Breast epithelium (tissue), 4 donors: ENCODE measurements at places on chromosomes 1 and 21. TPM values are rescaled to one million over a fixed set of nuclear protein-coding genes. Genes with fewer than 3 reads are reported as not detected.

- no peaks in the 10 kb centered on the region for H3K4me1 ChIP-seq
- DNase-seq: no peak
- no peaks in the 10 kb centered on the region for H3K27me3 ChIP-seq
- H3K27ac ChIP-seq: peak overlapping the region; percentile 74
- no peak overlapping the region for H3K4me3 ChIP-seq
These were observed 353.6 kb upstream of the C1orf87 start for GRCh38 chr1:60427194-60427593.

The ODR4 gene
- 25.9 TPM for total RNA-seq

DNA sequence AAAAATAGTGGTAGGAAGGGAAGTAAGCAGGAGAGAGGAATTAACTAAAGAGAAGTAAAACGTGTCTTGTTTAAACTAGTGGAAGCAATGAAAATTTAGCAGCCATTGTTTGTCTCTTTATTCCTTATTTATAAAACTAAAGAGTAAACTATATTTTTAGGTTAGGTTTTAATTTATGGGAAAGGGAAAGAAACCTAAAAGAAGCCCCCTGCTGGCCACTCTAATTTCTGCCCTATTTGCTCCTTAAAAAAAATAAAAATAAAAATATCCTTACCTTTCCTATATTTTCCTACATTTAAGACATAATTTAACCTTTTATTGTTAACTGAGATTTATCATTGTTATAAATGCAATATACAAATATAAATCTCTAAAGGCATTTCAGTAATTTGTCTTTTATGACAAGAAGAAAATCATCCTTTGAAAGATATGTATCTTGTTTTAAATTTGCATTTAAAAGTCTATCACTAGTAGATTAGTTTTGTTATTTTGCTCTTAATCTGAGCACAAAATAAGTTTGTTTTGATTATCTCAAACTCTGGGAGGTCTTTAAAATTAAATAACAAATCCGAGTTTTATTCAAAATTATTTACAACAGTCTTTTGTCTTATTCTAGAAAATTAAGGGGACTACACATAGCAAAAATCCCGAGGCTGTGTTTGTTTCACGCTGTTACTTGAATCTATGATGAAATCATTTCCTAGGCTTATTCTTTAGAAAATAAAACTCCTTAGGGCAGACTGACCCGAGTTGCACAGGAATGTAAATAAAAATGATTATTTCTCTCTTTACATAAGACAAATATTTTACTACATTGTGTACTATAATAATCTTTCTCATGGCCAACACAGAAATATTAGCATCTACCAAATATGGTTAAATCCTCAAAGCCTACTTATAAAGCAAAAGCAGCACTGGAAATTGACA is 201.7 kb downstream of the NRIP1 start:
- no peak for DNase-seq
- no peak overlapping the region for H3K4me3 ChIP-seq
- H3K4me1 ChIP-seq: no peaks in the 10 kb centered on the region
- H3K36me3 ChIP-seq: no peaks in the 10 kb centered on the region
- H3K27ac ChIP-seq: peak overlapping the region; percentile 40
- H3K27me3 ChIP-seq: no peaks in the 10 kb centered on the region

The KIF14 gene
- 0.64 TPM for total RNA-seq

GRCh38 chr1:116453906-116454305 is 80.9 kb downstream of the ATP1A1 start:
- H3K27me3 ChIP-seq: no peaks in the 10 kb centered on the region
- no peak for DNase-seq
- no peak overlapping the region for H3K4me3 ChIP-seq
- H3K27ac ChIP-seq: no peak overlapping the region
- no peaks in the 10 kb centered on the region for H3K4me1 ChIP-seq
- H3K36me3 ChIP-seq: no peaks in the 10 kb centered on the region

GRCh38 chr1:210400043-210400840 is 71.5 kb downstream of the HHAT start:
- H3K4me3 ChIP-seq: no peak overlapping the region
- no peak overlapping the region for H3K27ac ChIP-seq
- no peaks in the 10 kb centered on the region for H3K36me3 ChIP-seq
- peak; percentile 56 for DNase-seq

GRCh38 chr1:199129247-199129646 is 490.4 kb downstream of the PTPRC start:
- no peak overlapping the region for H3K4me3 ChIP-seq
- no peaks in the 10 kb centered on the region for H3K4me1 ChIP-seq
- no peaks in the 10 kb centered on the region for H3K27me3 ChIP-seq
- DNase-seq: no peak

GRCh38 chr1:165403835-165404482 is 41.0 kb downstream of the RXRG start:
- H3K27ac ChIP-seq: no peak overlapping the region
- no peaks in the 10 kb centered on the region for H3K27me3 ChIP-seq
- DNase-seq: no peak
- H3K36me3 ChIP-seq: no peaks in the 10 kb centered on the region
- no peak overlapping the region for H3K4me3 ChIP-seq
- no peaks in the 10 kb centered on the region for H3K4me1 ChIP-seq

GRCh38 chr1:198563583-198563982 is 23.1 kb upstream of the ATP6V1G3 start:
- H3K4me3 ChIP-seq: no peak overlapping the region
- no peaks in the 10 kb centered on the region for H3K4me1 ChIP-seq
- H3K36me3 ChIP-seq: no peaks in the 10 kb centered on the region
- no peak for DNase-seq

DNA sequence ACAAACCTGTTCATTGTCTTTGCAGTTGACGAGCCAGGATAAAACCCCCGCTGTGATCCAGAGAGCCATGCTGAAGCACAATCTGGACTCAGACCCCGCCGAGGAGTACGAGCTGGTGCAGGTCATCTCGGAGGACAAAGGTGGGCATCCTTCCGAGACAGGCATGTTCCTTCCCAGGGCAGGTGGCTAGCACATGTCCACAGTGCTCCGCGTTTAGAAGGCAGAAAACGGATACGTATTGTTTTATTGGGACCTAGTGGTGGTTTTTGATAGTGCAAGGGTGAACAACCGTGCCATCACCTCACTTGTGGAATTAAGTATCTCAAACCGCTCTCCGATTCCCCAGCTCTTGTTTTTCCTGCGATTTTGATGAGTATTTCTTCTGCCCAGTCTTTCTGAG is 115.3 kb downstream of the COLGALT2 start:
- H3K36me3 ChIP-seq: no peaks in the 10 kb centered on the region
- DNase-seq: no peak
- no peaks in the 10 kb centered on the region for H3K4me1 ChIP-seq
- H3K27me3 ChIP-seq: no peaks in the 10 kb centered on the region
- H3K27ac ChIP-seq: no peak overlapping the region
- no peak overlapping the region for H3K4me3 ChIP-seq

DNA sequence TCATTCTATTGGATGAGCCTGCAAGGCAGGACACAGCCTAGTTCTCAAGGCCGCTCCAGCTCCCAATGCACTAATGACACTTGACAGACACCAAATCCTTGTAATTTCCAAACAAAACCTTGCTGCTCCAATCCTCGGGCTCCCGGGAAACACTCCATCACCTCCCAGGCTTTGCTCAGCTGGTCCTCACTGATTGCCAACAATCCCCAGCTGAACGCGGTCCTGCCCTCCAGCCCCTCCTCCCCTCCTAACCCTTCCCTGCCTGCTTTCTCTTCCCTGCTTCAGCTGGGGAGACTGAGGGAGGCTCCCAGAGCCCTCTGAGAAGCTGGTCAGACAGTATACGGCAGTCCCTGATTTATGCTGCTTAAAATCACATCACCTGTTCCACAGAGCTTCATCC is 114.4 kb upstream of the TNR start:
- DNase-seq: no peak
- H3K36me3 ChIP-seq: no peaks in the 10 kb centered on the region
- H3K27me3 ChIP-seq: no peaks in the 10 kb centered on the region
- H3K27ac ChIP-seq: no peak overlapping the region

The IVL gene
- total RNA-seq: not detected

The RXRG gene
- not detected for total RNA-seq

DNA sequence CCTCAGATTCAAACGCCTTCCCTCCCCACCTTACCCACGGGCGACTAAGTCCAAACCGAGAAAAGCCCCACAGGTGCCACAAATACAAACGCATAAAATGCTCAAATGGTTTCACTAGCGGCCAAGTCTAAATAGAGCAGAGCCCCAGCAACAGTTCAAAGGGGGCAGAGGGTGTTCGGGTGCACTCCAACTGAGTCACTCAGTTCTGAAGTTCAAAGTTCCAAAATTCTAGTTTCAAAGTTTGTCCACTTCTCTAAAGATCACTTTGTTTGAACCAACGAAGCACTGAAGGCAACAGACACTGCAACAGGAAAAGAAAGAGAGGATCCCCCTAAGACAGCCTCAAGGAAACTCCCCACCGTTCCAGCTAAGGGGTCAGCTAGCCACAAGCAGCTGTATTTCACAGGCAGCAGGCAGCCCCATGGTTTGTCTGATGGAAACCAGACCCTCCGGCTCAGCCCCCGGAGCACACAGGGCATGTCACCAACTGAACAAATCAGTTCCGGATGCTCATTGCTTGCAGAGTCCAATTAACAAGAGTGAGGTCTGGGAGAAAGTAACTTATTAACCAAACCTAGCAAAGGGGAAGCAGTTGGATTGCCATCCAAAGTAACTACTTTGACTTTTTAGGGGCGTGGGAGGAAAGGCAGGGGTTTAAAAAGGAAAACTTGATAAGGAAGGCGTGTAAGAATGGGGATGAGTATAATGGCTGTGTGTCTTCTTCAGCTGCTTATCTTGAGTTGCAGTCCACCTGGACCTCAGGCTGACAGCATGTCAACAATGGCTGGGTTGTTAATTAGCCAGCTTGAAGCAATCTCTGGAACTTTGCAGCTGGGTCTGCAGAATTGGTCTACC is 1423.9 kb upstream of the PRMT6 start:
- DNase-seq: no peak
- H3K36me3 ChIP-seq: no peaks in the 10 kb centered on the region
- no peak overlapping the region for H3K27ac ChIP-seq
- no peaks in the 10 kb centered on the region for H3K27me3 ChIP-seq

DNA sequence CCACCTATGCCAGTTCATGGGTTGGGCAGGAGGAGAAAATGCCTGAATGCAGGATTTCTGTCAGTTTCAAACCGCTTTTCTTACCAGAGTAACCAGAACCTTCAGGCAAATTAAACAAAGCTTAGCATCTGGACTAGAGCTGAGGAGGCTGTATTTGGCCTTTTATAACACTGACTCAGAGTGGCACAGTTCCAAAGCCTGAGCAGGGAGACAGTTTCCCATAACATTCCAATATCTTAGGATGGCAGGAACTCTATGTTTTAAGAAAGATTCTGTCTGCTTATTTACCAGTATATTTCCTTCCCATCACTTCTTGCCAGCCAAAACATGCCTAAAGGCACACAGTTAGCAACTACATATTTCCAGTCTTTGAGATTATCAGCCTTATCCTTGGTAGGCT is 46.8 kb downstream of the UBR4 start:
- peaks cover 13% of the 10 kb centered on the region for H3K36me3 ChIP-seq
- DNase-seq: no peak

The HMCN1 gene
- total RNA-seq: 7.8 TPM

The LCE1A gene
- not detected for total RNA-seq

GRCh38 chr1:162218546-162218945 is 149.1 kb downstream of the NOS1AP start:
- no peak overlapping the region for H3K4me3 ChIP-seq
- no peaks in the 10 kb centered on the region for H3K27me3 ChIP-seq
- peak overlapping the region; percentile 10 for H3K27ac ChIP-seq
- H3K36me3 ChIP-seq: no peaks in the 10 kb centered on the region
- DNase-seq: no peak

- H3K27ac ChIP-seq: peak overlapping the region; percentile 64
- H3K4me1 ChIP-seq: no peaks in the 10 kb centered on the region
- no peaks in the 10 kb centered on the region for H3K27me3 ChIP-seq
- no peaks in the 10 kb centered on the region for H3K36me3 ChIP-seq
These were observed 14.7 kb downstream of the INTS3 start for GRCh38 chr1:153742411-153743142.

The PRR9 gene
- not detected for total RNA-seq

The SLC45A1 gene
- 3.6 TPM for total RNA-seq

- H3K4me3 ChIP-seq: no peak overlapping the region
- no peaks in the 10 kb centered on the region for H3K36me3 ChIP-seq
- peaks cover 5% of the 10 kb centered on the region for H3K4me1 ChIP-seq
- H3K27ac ChIP-seq: peak overlapping the region; percentile 22
These were observed 27.6 kb downstream of the NIPAL3 start for GRCh38 chr1:24443241-24443656.
